Hindlimb muscle (tissue), 1 donor: ENCODE measurements at places on chromosomes 3 and 15.

GRCh38 chr15:49154359-49154758 lies 1.0 kb downstream of the COPS2 start:
- no peak for DNase-seq

DNA sequence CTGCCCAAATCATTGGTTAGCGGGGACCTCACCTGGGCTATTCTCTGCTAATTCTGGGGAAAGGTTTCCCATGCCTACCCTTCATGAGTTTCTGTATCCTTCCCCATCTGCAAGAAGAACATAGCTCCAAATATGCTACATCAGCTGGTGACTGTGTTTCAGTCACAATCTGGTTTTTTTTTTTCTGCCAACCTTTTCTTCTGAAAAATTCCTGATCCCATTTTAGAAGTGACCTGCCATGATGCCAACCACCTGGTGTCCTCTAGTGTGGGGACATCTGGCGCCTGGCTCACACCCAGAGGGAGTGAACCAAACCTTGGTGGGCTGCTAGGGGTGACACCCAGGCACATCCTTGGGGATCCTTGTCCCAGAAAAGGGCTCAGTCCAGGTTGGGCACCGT lies 76.1 kb downstream of the CHRD start:
- DNase-seq = no peak

DNA sequence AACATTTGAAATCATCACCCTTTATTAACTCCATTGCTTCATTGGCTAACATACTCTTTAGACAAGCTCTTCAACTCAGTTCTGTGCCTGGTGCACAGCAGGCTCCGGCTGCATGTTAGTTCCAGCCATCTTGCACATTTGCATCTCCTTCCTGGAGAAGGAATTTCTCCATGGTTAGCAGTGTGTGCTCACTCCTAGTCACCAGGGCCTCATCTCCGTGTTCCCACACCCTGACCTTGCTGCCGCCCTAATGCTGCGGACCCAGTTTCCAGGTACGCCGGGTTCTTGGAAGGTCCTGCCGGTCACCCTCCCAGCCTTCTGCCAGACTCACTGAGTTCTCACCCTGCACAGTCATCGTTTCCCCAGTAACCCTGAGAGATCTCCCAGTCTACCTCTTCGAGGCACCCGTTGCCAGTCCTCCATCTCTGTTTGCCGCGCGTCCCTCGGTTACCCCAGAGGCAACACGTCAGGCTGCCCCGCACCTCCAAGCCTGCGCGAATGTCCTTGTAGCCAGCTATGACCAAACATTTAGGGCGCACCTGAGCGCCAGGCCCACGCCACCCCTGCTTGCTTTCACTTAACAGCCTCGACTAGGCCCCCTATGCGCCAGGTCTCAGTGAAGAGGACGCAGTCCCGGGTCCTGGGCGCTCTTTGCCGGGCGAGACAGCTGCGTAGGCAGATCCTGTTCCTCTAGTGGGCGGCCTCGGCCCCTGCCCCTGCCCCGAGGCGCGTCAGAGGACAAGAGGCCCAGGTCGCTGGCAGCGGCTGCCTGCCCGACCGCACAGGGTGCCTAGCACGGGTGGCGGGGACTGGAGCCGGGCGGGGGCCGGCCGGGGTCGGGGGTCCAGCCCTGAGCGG lies 747 bp upstream of the ZNF592 start:
- peak; percentile 72 for DNase-seq

- DNase-seq = no peak
Observed at GRCh38 chr3:24100696-24101402, 155.8 kb downstream of the NR1D2 start.

DNA sequence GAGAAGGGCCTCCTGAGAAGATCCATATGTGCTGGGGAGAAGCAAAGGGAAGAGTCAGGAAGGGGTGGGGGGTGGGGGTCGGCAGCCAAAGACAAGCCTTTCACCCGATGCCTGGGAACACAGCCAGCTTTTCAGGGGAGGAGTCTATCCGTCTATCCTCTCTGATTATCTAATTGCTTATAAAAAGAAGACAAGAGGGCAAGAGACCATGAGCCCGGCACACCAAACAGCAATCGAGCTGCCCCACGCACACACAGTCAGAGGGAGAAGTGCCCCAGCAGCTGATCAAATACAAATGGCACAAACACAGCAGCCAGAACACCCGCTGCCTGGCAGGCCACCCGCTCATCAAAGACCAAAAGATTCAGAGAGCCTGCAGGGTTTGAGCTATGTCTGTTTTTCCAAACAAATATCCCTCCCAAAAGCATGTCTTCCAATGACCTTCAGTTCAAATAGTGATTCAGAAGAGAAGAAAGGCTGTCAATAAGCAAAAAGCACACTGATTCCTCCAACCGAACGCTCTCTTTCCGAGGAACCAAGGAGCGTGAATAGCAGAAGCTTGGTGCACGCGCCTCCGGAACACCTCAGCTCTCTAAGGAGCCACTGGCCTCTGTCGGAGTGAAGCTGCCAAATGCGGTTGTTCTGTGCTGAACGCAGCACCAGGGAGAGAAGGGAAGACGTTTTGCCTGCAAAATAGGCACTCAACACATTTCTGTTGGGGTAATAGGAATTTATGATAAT lies 419.2 kb downstream of the OCA2 start:
- DNase-seq = no peak

GRCh38 chr15:57133127-57133968 lies 214.9 kb downstream of the TCF12 start:
- DNase-seq = no peak

GRCh38 chr15:38482572-38482971 lies 28.6 kb downstream of the FAM98B start:
- DNase-seq = no peak

DNA sequence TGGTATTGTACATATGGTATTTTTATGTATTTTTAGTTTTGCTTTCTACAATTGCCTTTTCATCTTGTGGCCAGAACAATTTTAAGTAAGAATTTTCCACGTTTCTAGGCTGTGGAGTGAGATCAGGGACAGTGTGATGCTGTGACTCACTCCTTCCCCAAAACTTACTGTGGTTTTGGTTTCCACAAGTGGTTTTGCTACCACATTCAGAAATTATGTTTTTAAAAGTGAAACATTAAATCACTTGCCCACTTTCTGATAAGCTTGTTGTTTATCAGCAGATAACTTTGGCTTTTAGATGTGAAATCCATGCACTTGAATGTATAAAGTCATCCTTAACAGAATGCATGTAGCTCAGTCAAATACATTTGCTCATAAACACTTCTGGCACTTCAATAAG lies 192.2 kb upstream of the THRB start:
- peak; percentile 16 for DNase-seq

DNA sequence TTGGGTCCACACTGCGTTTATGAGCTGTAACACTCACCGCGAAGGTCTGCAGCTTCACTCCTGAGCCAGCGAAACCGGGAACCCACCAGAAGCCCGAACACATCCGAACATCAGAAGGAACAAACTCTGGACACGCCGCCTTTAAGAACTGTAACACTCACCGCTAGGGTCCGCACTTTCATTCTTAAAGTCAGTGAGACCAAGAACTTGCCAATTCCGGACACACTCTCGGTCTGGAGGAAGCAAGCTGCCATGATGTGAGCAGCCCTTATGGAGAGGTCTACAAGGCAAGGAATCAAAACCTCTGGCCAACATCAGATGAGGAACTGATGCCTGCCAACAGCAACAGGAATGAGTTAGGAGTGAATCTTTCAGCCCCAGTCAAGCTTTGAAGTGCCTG lies 62.9 kb downstream of the SLC28A2 start:
- peak; percentile 30 for DNase-seq

DNA sequence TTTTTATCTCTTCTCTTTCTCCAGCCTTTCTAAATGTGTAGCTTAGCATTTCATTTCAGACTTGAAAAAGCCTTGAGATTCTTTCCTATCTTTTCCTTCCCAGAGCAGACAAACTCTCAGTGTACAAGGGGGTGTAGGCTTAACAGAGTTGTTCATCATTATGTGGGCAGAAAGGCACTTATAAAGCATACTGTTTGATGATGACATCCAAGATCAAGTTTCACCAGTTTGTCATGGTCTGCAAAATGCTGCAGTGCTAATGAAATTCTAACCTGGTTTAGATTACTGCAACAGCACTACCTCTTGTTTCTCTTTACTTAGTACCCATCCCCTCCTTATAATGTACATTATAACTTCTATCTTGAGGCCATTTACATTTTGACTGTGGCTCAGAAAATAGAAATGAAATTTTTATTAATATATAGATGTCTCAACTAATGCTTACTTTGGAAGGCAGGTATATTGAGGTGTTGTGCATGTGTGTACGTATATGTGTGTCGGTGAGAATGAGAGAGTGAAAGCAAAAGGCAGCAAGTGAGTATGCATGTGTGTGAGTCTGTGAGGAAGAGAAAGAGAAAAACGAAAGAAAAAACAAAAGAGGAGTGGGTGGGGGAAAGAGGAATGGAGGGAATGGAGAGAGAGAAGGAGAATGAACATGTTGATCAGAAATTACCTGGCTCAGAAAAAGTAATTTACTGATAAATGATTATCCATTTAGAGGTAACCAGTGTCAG lies 1043.6 kb downstream of the TUSC7 start:
- DNase-seq = no peak

- DNase-seq = no peak
Observed at GRCh38 chr3:159252274-159252673, 450.4 kb downstream of the MFSD1 start.

- DNase-seq = no peak
Observed at GRCh38 chr3:40680685-40681657, 156.2 kb downstream of the ZNF621 start.

DNA sequence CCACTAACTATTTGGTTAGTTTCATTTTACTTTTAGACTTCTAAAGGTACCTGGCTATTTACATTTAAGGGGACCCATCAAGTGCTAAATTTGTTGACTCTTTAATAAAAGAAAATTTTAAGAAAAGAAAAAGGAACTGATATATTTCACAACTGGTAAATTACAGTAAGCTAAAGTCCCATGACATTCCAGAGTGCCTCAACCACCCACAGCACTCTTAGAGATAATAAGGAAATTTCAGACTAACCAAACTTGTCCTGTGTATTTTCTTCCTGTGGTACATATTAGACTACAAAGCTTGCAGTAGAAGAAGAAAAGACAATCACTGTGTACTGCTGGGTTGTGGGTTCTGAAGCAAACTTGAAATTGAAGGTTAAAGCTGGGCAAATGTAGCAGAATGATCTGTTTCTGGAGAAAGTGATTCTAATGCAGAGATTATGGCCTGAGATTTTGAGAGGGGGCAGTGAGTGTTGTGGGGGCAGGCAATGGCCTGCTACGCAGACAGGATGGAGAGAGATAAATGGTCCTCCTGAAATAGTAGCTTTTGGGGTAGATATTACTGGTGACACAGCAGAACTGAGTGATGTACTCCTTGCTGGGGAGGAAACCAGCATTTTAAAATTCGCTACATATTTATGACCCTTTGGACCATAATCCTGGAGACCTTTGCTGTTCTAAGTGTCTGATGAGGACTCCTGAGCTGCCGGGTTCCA lies 24.5 kb upstream of the MFSD1 start:
- DNase-seq = no peak

GRCh38 chr15:50340416-50340815 lies 14.6 kb downstream of the GABPB1 start:
- no peak for DNase-seq

GRCh38 chr3:178465260-178466180 lies 70.7 kb upstream of the KCNMB2 start:
- no peak for DNase-seq

GRCh38 chr3:61571516-61572336 lies 10.4 kb downstream of the PTPRG start:
- no peak for DNase-seq

GRCh38 chr3:160796089-160796812 lies 40.2 kb downstream of the PPM1L start:
- no peak for DNase-seq

GRCh38 chr3:127457094-127457475 lies 133.4 kb downstream of the TPRA1 start:
- DNase-seq = no peak

GRCh38 chr15:79339588-79340314 lies 28.8 kb downstream of the TMED3 start:
- peak; percentile 21 for DNase-seq

- no peak for DNase-seq
Observed at GRCh38 chr3:124092811-124093210, 100.9 kb upstream of the ROPN1 start.
